Activated T-cell treated with anti-CD3 and anti-CD28 coated beads, Interleukin-2, amount 50 U/mL, for 1 hour (primary cell): ENCODE measurements at places on chromosomes 13 and 19.

- DNase-seq, result no peak
Observed at GRCh38 chr19:474126-475078, 13.6 kb upstream of the SHC2 start.

DNA sequence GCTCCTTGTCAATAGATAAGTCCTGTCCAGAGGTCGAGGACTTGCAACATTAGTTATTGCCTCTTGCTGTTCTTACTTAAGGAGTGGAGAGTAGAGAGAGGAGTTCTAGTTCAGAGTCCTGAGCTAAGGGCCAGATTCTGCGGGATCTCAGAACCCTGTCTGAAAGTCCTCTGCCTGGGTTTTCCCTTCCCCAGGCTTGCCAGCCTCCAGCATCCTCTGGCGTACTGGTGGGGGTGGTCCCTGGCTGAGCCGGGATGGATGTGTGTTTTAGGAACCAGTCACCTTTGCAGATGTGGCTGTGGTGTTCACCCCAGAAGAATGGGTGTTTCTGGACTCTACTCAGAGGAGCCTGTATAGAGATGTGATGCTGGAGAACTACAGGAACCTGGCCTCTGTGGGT lies 26.0 kb downstream of the ZNF333 start:
- DNase-seq, result no peak

- no peak for DNase-seq
Observed at GRCh38 chr19:46640656-46641055, 4.7 kb upstream of the GNG8 start.

DNA sequence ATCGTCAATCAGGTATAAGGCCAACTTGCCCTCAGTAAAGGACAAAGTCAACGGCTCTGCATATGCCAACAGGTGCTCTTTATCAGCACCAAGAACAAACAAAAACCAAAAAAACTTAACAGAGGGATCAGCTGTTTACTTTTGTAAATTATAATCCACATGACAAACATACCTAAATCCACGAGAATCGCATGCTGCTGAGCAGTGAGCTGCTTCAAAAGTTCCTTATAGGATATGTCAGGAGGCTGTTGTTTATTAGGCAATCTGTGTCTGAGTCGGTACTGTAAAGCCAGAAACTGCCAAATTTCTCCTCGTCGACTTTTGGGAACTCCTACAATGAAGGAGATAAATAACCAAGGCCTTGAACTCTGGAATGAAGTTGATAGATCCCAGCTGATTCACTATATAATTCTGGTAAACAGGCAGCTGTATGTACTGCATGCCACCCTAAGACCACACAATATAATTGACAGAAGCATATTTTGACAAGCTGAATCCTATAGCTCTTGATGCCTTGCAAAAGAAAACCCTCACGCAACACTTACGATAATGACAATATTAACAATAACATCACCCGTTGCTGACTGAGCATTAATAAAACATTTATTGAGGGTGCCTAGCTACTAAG lies 179.8 kb downstream of the TBC1D4 start:
- DNase-seq, result no peak

DNA sequence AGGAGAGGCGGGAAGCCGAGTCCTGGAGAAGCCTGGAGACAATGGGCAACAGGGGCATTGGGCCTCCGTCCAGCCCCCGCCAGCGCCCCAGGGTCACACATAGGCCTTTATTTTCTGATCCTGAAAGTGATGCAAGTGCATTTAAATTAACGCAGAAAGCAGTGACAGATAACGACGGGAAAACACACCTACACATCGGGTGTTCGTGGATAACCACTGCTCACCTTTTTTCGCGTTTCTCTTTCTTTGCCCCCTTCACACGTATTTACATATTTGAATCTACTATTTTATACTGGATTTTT lies 30.4 kb upstream of the GRTP1 start:
- DNase-seq, result no peak

DNA sequence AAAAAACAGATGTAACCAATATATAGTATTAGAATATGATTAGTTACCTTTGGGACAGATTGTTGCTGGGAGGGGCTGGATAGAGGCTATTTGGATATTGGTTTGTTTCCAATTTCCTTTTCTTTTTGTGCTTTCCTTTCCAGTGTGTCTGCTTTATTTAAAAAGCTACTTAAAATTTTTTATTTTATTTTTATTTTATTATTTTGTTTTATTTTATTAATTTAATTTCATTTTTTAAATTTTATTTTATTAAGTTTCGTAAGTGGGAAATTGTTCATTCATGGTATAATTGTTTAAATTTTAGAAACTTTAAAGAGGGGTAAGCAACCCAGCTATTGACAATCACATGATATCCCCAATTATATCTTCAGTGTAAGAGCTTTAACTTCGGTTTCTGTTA lies 2077.0 kb upstream of the PCDH20 start:
- DNase-seq, result no peak

GRCh38 chr13:109869312-109870237 lies 83.2 kb upstream of the IRS2 start:
- no peak for DNase-seq

DNA sequence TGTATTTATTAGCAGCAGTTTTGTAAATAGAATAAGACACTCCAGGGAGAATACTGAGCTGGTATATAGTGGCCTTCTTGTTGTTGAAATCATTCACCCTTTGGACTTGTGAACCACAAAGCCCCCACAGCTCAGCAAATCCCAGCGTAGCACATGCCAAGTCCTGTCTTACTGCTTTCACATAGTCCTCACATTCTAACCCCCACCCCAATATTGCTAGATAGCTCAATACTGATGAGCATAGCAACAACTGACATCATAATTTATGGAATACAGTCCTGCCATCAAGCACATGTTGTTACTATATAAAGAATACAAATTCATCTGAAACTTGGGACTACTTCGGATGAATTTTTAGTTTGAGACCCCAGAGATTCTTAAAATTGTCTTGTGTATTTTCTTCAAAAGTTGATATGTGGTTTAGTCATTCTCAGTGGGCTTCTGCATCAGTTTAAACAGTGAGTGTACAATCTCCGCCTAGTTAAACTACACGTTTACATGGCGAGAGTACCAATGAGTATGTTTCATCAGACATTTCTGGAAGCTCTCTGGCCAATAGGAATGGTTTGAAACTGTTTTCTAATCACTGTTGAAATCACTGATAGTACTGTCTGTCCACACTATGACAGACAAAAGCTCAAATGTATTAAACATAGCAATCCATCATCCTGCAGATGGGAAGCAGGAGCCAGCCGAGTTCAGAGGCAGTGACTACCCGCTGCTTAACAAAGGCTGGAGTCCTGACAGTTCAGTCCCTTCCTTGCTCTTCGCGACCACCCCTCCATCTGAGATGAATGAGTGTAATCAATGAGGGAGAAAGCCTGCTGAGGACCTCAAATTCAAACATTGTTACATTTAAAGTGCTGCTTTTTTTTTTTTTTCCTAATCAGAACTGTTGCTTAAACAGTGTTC lies 15.2 kb downstream of the DACH1 start:
- DNase-seq, result no peak

DNA sequence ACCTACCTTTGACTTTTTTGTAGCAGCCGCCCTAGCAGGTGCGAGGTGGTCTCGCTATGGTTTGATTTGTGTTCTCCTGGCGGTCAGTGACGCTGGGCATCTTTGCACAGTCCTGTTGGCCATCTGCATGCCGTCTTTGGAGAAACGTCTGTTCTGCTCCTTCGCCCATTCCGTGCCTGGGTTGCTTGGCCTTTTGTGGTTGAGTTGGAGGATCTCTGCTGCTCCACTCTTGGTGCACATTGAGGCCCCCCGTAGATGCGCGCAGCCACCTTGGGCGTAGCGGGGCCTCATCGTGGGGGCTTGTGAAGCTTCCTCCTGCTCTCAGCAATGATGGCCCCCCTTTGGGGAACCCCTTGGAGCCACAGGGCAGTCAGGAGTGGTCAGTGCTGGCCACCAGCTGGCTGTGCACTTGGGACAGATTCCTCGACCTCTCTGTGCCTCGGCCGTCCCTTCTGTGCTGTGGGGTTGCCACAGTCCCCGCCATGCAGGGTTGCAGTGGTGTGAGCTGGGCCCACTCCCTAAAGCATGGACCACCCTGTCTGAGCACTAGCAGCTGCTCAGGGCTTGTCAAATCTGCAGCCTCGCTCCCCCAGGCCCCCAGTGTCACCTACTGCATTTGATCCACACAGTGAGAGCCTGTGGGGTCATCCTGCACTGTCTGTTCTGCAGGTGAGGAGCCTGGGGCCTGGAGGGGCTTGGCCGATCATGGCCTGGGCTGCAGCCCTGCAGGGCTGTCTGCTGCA lies 170.8 kb downstream of the KDM4B start:
- DNase-seq, result no peak

- DNase-seq, result no peak
Observed at GRCh38 chr19:30059741-30060457, 117.9 kb downstream of the URI1 start.

GRCh38 chr19:45406226-45407090 lies at the start of gene POLR1G:
Gene POLR1G (plus strand): TSS chr19:45406644. CDS start chr19:45406697, 53 bp downstream.
- DNase-seq, result peak; percentile 80

DNA sequence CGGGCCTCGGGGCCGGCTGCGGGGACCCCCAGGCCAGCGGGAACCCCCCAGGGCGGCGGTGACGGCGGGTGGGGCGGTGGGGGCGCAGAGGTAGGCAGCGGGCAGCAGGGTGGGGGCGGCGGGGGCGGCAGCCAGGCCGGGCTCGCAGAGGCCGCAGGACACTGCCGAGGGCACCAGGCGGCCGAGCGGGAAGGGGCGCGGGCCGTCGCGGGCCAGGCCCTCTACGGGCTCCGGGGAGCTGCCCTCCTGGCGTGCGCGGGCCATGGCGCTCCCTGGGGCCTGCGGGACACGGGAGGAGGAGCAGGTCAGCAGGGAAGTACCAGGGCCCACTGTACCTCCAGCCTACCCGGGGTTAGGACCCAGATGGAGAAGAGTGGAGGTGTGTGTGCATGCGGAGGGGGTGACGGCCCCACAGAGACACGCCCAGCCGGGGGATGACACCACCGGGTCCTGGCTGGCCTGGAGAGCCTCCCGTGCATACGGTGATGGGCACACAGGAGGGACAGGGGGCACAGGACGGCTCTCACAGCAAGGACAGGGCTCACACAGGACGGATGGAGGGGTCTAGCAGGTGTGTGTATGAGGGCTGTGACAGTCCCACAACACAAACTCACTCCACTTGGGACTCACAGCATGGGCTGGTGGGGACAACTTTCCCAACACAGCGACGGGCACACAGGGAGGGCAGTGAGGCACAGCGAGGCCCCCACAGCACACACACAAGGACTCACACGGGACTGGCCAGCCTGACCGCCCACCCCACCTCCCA lies 2.6 kb downstream of the BBC3 start:
- peak; percentile 63 for DNase-seq

DNA sequence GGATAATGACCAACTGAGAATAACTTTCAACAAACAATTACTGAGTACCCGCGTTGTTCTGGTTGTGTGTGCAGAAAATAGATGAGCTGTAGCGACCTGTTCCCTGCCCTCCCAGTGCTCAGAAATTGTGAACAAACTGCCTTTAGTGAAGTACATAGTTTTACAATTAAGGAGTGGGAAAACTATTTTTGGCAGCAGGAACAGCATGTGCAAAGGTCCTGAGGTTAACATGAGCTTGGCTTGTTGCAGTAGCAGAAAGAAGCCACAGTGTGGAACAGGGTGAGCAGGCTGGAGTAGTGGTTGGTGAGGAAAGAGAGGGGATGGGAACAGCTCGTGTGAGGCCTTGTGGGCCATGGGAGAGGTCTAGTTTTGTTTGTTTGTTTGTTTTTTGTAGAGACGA lies 16.0 kb downstream of the RYR1 start:
- DNase-seq, result no peak

- no peak for DNase-seq
Observed at GRCh38 chr19:47663911-47664771, 49.1 kb upstream of the EHD2 start.

GRCh38 chr19:50854636-50855410 lies at the start of gene KLK3:
Gene KLK3 (plus strand): TSS chr19:50854915. CDS start chr19:50854956, 41 bp downstream.
- DNase-seq, result no peak

- no peak for DNase-seq
Observed at GRCh38 chr13:33229446-33230177, 55.9 kb downstream of the STARD13 start.

DNA sequence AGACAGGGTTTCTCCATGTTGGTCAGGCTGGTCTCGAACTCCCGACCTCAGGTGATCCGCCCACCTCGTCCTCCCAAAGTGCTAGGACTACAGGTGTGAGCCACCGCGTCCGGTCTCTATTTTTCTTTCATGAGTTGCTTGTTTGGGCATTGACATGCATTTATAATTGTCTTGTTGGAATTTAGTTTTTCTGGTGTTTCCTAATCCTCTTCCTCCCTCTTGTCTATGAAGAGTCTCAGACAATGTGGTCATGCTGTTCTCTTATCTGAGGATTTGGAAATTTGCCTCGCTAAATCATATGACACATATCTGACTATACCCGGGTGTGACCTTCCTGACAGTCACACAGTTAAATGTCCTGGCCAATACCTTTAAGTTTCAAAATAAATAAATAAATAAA lies 7.4 kb upstream of the CEACAM18 start:
- DNase-seq, result no peak

DNA sequence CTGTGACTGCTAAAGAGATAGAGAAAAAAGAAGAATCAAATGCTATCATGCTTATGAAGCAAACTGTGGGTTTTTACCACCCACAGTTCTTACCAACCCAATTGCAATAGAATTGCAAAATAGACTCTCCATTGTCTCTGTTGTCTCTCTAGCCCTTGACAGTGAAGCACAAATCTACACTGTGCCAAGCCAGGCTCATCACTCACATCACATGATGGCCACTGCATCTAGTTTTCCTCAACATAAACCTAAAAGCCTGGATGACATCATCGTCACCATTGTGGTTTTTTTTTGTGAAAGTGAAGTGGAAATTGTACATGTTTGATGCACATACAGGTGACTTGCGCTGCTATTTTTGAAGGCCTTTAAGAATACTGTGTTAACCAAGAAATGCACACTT lies 56.1 kb downstream of the KL start:
- DNase-seq, result no peak

DNA sequence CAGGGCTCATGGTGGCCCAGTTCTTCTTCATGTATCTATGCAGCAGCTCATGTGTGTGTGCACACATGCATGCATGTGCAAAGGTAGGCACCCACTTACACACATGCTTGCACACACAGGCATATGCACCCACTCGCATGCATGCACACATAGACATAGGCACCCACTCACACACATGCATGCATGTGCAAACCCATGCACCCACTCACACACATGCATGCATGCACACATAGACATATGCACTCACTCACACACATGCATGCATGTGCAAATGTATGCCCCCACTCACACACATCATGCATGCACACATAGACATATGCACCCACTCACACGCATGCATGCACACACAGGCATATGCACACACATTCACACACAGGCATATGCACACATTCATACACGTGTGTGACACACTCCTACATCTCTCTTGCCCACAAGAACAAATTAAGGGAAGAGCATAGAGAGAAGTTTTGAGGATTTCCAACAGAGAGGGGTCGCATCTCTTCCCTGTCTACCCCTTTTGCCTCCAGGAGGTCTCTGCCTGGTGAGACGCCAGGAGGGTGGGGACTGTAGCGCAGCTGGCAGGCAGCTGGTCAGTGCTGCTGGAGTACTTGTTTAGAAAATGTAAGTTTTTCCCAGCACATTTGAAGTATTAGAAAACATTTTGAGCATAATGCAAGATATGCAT lies 63.9 kb upstream of the ARHGEF7 start:
- DNase-seq, result no peak

GRCh38 chr19:37980419-37981170 lies 73.6 kb downstream of the SIPA1L3 start:
- DNase-seq, result no peak
